ENCODE measurements at places on chromosomes 12 and 14. TPM values are rescaled to one million over a fixed set of nuclear protein-coding genes. Genes with fewer than 3 reads are reported as not detected.
A peak's percentile ranks its signal among the peaks of the same experiment; 100 is the strongest.

- no peaks in the 10 kb centered on the region for H3K27me3 ChIP-seq
- no peak overlapping the region for H3K27ac ChIP-seq
- no peak overlapping the region for H3K4me3 ChIP-seq
- H3K36me3 ChIP-seq, result no peaks in the 10 kb centered on the region
- DNase-seq, result no peak
These were observed 13.1 kb downstream of the LDHB start for GRCh38 chr12:21644516-21644915.

The WNT1 gene
- not detected for total RNA-seq

- H3K27ac ChIP-seq, result no peak overlapping the region
- peaks cover 12% of the 10 kb centered on the region for H3K4me1 ChIP-seq
- no peaks in the 10 kb centered on the region for H3K36me3 ChIP-seq
- DNase-seq, result no peak
- peaks cover 8% of the 10 kb centered on the region for H3K27me3 ChIP-seq
These were observed 19.1 kb upstream of the COL2A1 start for GRCh38 chr12:48023386-48023785.

DNA sequence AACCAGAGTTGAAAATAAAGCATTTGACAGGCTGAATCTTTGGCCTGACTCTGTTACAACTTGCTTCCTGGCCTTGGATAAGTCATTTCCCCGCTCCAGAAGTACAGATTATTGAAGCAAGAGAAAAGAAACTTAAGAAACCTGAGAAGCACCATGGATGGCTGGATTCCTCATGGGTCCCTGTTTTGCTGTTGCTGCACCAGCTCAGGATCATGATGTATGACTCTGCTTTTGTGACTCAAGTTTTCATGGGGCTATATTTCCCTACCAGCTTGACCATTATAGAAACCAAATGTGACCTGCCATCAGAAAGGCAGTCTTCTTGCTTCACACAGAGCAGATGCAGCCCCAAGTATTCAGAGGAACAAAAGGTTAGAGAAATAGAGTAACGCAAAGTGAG, 921.8 kb downstream of the BCL11B start:
- H3K36me3 ChIP-seq, result no peaks in the 10 kb centered on the region
- no peaks in the 10 kb centered on the region for H3K27me3 ChIP-seq
- H3K27ac ChIP-seq, result no peak overlapping the region
- DNase-seq, result no peak

DNA sequence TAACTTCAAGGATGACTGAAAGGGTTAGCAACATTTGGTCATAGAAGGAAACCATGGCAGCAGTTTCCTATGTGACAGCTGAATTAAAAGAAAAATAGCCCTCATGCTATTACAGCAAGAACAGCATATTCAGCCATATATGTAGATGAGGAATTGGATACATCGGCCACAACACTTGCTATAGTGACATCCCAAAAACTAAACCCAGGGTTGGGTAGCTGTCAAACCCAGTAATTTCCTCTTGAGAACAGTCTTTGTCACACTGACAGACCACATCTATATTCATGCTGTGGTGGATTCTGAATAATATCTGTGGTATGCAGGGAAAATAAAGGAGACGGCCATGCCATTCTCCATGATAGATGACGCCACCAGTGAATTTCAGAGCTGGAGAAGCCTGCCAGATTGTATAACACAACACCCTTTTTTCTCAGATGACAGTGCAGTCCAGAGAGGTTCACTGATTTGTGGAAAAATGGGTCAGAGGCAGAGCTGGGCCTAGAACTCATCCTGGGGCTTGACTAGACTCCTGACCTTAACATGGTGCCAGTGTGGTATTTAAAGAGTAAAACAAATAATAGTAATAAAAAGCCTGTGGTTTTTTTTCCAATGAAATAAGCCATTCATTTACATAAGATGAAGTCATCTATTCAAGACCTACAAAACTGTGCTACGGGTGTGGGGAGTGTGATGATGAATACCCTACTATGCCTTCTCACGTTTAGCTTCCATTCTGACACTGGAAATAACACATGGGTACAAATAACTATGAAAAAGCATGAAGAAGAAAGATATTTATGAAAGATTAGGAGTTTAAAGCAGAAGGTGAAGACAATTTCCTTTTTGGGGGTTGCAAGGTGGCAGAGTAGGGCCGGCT, 32.3 kb downstream of the EFCAB11 start:
- no peak for DNase-seq
- no peak overlapping the region for H3K27ac ChIP-seq
- H3K36me3 ChIP-seq, result no peaks in the 10 kb centered on the region
- no peaks in the 10 kb centered on the region for H3K4me1 ChIP-seq
- H3K4me3 ChIP-seq, result no peak overlapping the region

DNA sequence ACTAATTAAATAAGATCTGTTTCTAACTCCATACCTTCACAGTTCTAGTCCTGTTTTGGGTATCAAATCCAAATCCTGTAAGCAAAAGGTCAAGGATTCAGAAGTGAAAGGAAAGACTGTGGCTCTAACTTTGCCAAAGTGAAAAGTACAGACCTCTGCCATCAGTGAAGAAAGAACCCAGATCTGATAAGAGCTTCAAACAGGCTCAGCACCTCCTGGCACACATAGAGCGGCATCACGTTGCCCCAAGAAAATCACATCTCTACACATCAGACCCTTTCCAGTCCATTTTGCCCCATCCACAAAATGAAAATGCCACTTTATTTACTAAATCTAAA, 23.2 kb downstream of the CLIP1 start:
- peak overlapping the region; percentile 89 for H3K27ac ChIP-seq
- peaks cover 8% of the 10 kb centered on the region for H3K4me1 ChIP-seq
- no peaks in the 10 kb centered on the region for H3K36me3 ChIP-seq
- H3K4me3 ChIP-seq, result no peak overlapping the region

The SRGAP1 gene
- total RNA-seq, result 19.7 TPM

DNA sequence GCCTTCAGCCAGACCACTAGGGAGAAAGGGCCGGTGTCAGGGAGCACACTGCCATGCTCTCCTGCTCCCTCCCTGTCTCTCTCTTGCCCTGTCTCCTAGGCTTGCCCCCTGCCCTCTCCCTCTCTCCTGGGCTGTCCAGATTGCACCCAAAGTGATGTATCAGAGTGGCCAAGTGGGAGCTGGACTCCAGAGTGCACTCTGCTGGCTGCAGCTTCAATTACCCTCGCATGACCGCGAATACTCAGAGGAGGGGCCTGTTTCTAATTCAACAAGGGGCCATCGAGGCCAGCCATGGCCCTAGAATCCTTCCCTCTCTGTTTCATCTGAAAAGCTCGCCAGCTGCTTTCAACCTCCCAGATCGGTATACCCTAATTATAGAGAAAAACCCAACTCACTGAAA, 206.4 kb upstream of the FKBP4 start:
- no peaks in the 10 kb centered on the region for H3K27me3 ChIP-seq
- H3K36me3 ChIP-seq, result no peaks in the 10 kb centered on the region
- no peak overlapping the region for H3K4me3 ChIP-seq
- no peak overlapping the region for H3K27ac ChIP-seq

- peaks cover 16% of the 10 kb centered on the region for H3K4me1 ChIP-seq
- H3K27me3 ChIP-seq, result no peaks in the 10 kb centered on the region
- peak overlapping the region; percentile 75 for H3K27ac ChIP-seq
- H3K4me3 ChIP-seq, result no peak overlapping the region
These were observed 33.1 kb downstream of the CMKLR1 start for GRCh38 chr12:108305991-108306501.

- H3K4me1 ChIP-seq, result no peaks in the 10 kb centered on the region
- H3K27ac ChIP-seq, result no peak overlapping the region
- H3K4me3 ChIP-seq, result no peak overlapping the region
- no peaks in the 10 kb centered on the region for H3K36me3 ChIP-seq
These were observed 486.2 kb downstream of the NELL2 start for GRCh38 chr12:44389896-44390295.

The GPR68 gene
- 0.48 TPM for total RNA-seq

The ETFBKMT gene
- total RNA-seq, result 3.2 TPM

DNA sequence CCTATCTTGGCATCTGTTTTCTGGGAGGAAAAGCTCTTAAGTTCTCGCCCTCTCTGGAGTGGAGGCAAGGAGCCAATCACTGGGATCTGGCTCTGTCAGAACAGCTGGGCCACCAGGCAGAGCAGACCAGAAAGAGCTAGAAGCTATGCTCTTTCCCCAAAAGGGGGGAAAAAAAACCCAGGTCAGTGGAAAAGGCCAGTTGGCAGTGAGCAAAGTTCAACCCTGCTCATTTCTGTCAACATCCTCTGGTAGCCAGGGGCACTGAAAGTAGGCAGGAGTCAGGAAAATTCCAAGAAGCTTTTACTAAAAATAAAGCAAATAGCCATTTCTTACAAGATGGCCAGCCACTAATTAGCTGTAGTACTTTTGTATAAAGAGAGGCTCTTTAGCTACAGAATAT, 36.6 kb upstream of the PAX9 start:
- DNase-seq, result no peak
- H3K36me3 ChIP-seq, result no peaks in the 10 kb centered on the region
- no peaks in the 10 kb centered on the region for H3K4me1 ChIP-seq
- H3K27ac ChIP-seq, result no peak overlapping the region

GRCh38 chr14:69096781-69097475, 56.0 kb downstream of the DCAF5 start:
- no peaks in the 10 kb centered on the region for H3K27me3 ChIP-seq
- peaks cover 2% of the 10 kb centered on the region for H3K4me1 ChIP-seq
- no peak for DNase-seq
- H3K27ac ChIP-seq, result peak overlapping the region; percentile 52
- no peaks in the 10 kb centered on the region for H3K36me3 ChIP-seq
- no peak overlapping the region for H3K4me3 ChIP-seq

DNA sequence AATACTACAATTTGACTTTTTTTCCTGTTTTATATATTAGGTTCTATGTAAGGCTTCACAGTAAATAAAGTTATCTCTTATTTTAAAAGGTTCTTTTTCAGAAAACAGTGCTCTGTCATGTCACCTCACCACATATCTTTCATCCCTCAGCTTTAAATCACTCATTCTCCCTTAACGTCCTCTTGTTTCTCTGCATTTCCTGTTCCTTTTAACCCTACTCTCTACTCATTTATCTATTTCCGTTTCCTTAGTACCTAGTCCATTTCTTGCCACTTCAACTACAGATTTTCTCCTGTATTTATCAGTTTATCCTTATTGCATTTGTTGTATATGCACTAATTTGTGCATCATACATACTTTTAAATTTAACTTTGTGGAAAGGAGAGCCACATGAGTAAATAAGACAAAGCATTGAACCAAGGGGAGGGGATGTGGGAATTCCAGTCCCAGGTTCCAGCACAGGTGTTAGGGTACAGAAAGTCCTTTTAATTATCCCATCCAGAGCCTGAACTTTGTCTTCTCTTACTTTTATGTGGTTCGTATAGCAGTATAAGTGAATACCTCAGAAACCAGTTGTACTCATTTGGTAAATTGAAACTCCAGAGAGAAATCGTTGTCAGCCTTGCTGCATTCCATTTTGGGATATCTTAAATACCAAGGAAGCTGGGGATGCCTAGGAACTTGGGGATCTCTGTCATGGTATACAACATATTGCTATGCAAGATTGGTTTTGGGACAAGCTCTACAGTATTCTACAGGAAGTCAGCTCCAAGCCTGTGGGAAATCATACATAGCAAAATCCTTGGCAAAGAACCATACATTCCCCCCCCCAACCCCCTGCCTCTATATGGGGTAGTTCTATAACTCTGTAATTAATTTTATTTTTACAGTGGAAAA, 120.5 kb downstream of the DIP2B start:
- peaks cover 31% of the 10 kb centered on the region for H3K4me1 ChIP-seq
- no peaks in the 10 kb centered on the region for H3K36me3 ChIP-seq
- DNase-seq, result no peak
- H3K4me3 ChIP-seq, result no peak overlapping the region

The SOAT2 gene
- 0.41 TPM for total RNA-seq

The ACTN1 gene
- total RNA-seq, result 127 TPM

GRCh38 chr12:131218026-131218922, 264.6 kb downstream of the ADGRD1 start:
- H3K4me1 ChIP-seq, result peaks cover 5% of the 10 kb centered on the region
- no peak overlapping the region for H3K27ac ChIP-seq
- H3K4me3 ChIP-seq, result no peak overlapping the region
- DNase-seq, result peak; percentile 32

The OAS2 gene
- total RNA-seq, result 5.1 TPM

The CD163L1 gene
- total RNA-seq, result 6.4 TPM

GRCh38 chr12:92943482-92944250, 14.6 kb upstream of the EEA1 start:
- no peak overlapping the region for H3K27ac ChIP-seq
- no peaks in the 10 kb centered on the region for H3K36me3 ChIP-seq
- H3K4me3 ChIP-seq, result no peak overlapping the region

The NEK9 gene
- total RNA-seq, result 54.9 TPM

GRCh38 chr12:64323006-64323405, 67.6 kb downstream of the C12orf56 start:
- H3K4me1 ChIP-seq, result no peaks in the 10 kb centered on the region
- no peak for DNase-seq
- no peak overlapping the region for H3K4me3 ChIP-seq
- H3K27ac ChIP-seq, result no peak overlapping the region
- H3K27me3 ChIP-seq, result no peaks in the 10 kb centered on the region

DNA sequence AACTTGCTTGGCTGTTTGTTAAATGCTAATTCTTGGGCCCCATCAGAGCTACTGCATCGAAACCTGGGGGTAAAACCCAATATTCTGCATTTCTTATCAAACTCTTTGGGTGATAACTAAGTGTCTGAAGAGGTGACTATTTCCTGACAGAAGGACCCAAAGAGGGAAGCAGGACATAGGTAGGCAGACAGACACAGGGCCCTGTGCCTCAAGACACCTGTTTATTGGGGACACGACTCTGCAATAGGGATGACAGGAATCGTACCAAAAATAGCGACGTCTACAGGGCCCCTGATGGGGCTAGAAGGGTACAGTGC, 8.6 kb downstream of the ZNF219 start:
- peak overlapping the region; percentile 50 for H3K27ac ChIP-seq
- H3K4me3 ChIP-seq, result no peak overlapping the region
- H3K27me3 ChIP-seq, result no peaks in the 10 kb centered on the region
- DNase-seq, result no peak
- peaks cover 18% of the 10 kb centered on the region for H3K36me3 ChIP-seq
- H3K4me1 ChIP-seq, result peaks cover 24% of the 10 kb centered on the region

The RERG gene
- total RNA-seq, result 3.6 TPM

DNA sequence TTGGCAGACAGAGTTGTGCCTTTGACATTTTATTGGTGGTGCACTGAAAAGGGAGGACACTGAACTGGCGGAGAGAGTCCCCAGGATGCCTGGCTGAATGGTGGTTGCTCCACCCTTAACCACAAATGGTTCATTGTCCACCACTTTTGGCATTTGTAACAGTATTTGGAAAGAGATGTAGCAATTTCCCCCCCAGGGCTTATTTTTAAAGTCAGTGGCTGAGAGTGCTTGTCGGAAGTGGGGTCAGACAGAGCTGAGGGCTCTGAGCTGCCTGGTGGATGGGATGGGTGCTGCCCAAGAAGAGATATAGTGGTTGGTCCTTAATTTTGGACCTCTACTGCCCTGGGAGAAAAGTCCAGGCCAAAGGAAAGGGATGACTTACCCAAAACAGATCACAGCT, 31.5 kb upstream of the FGF6 start:
- H3K36me3 ChIP-seq, result no peaks in the 10 kb centered on the region
- DNase-seq, result no peak
- no peak overlapping the region for H3K27ac ChIP-seq
- peaks cover 8% of the 10 kb centered on the region for H3K27me3 ChIP-seq
- no peaks in the 10 kb centered on the region for H3K4me1 ChIP-seq

The RD3L gene
- not detected for total RNA-seq
